ENCODE measurements at places on chromosomes 6 and 20.

- DNase-seq: no peak
These were observed 241.6 kb downstream of the PTPRK start for GRCh38 chr6:128278836-128279235.

DNA sequence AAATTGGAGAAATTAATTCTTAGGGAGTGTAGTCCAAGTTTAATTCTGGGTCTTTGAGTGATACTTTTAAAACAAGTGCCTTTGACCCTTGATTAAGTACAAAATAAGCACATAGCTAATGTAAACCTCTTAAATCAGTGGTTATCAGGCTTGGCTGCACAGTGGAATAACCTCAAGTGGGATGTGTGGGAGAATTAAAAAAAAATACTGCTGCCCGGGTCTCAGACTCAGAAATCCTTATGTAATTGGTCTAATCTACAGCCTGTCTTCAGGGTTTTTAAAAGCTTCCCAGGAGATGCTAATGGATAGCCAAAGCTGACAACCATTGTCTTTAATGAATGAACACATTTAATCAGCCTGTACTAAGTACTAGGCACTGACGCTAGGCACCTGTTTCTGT is 28.5 kb upstream of the TMEM14A start:
- DNase-seq: no peak

- DNase-seq: no peak
These were observed 127.0 kb downstream of the PHACTR3 start for GRCh38 chr20:59731376-59731775.

GRCh38 chr20:12762725-12763124 is 246.0 kb upstream of the SPTLC3 start:
- DNase-seq: no peak

DNA sequence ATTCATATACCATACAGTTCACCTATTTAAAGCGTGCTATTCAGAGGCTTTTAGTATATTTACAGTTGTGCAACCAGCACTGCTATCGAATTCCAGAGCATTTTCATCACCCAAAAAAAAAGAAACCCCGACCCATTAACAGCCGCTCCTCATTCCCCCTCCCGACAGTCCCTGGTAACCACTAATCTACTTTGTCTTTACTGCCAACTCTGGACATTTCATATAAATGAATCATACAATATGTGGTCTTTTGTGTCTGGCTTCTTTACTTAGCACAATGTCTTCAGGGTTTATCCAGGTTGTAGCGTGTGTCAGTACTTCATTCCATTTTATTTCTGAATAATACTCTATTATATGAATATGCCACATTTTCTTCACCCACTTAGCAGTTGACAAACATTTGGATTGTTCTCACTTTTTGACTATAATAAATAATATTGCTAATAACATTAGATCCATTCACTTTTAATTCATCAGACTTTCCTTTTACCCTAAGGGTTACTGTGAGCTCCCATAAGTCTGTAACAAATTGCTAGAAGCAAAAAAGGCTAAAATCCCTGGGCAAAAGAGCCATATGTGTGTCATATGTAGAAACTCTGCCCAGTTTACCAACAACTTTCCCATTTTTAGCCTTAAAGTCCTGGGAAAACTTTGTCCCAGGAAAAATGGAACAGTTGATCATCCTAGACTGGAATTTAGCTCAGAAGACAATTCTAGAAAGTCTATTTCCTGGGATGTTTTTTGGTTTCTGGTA is 23.2 kb upstream of the ROS1 start:
- DNase-seq: no peak

DNA sequence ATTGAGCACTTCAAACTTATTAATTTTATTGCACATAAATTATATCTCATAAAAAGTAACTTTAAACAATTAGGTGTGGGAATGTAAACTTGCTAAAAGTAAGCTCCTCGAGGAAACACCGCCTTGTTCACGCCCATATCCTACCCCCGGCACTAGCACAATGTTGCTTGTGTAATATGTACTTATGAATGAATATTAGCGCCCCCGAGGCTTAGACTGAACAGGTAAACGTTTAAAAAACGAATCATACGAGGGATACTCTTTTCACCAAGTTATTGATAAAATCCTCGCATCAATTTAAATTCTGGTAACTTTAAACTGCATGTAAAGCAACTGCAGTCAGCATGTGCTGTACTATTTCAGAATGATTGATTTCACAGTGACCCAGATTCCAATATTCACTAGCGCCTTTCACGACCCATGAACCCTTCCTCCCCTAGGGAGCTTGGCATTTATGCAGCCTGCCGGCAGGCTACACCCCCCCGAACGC is 637 bp downstream of the TFB1M start:
- no peak for DNase-seq

DNA sequence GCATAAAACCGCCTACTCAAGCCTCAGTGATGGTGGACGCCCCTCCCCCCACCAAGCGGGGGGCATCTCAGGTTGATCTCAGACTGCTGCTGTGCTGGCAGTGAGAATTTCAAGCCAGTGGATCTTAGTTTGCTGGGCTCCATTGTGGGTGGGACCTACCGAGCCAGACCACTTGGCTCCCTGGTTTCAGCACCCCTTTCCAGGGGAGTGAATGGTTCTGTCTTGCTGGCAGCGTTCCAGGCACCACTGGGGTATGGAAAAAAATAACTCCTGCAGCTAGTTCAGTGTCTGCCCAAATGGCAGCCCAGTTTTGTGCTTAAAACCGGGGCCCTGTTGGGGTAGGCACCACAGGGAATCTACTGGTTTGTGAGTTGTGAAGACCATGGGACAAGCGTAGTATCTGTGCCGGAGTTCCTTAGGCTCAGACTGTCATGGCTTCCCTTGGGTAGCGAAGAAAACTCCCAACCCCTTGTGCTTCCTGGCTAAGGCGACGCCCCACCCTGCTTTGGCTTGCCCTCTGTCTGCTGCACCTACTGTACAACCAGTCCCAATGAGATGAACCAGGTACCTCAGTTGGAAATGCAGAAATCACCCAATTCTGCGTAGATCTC is 1334.5 kb upstream of the ADGRB3 start:
- no peak for DNase-seq

DNA sequence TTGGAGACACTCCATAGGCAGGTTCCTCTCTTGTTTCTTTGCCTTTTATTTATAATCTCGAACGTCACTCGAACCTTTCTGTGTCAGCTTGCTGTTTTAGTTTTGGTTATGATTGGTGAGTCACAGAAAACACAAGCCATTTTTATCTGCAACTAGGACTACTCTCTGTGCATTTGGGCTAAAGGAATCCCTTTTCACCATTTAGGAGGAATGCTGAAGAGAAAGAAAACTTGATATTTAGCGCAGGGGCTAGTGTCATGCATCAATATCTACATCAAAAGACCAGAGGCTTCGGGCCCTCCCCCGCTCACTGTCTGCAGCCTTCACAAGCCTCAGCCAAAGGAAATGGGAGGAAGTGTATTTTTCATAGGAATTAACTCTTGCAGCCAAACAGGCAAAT is 507.8 kb upstream of the CITED2 start:
- no peak for DNase-seq

- DNase-seq: no peak
These were observed 123.1 kb upstream of the GJE1 start for GRCh38 chr6:142009647-142010046.
